ENCODE measurements at places on chromosomes 2 and 18.

GRCh38 chr2:227862741-227863588 is 8.5 kb upstream of the DAW1 start:
- DNase-seq = no peak

DNA sequence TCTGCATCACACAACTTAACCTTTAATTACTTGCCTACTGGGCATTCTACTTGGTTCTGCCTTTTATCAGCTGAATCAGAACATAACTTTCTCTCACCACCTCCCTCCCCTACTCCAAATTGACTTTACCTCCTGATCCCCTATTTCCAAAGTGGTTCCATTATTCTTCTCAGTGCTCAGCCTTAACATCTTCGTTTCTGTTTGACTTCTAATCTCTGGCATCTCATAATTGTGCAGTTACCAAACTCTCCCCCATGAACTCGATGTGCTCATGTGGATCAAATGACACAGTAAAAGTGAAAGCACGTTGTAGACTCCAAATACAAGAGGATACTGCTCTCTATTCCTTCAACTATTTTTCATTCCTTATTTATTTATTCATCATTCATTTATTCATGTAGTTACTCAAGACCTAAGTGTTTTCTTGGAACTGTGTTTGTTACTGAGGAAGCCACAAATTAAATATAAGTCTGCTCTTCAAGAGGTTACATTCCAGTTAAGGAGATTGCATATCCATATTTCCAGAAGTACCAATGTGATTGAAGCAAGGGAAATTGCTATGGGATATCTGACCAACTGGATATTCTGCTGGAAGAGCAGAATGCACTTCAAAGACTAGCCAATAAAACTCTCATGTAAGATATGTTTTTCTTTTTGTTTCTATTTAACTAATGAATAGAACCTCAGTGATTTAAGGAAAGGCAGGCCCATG is 158.8 kb downstream of the TMEFF2 start:
- no peak for DNase-seq

- DNase-seq = peak; percentile 30
Observed at GRCh38 chr2:197998702-197999101, 194.3 kb downstream of the PLCL1 start.

GRCh38 chr2:77147153-77147552 is 375.0 kb downstream of the LRRTM4 start:
- no peak for DNase-seq

Measured in activated T-cell treated with anti-CD3 and anti-CD28 coated beads, Interleukin-2, amount 50 U/mL, for 72 hours (primary cell).